ENCODE measurements at places on chromosomes 1 and 21. TPM values are rescaled to one million over a fixed set of nuclear protein-coding genes. Genes with fewer than 3 reads are reported as not detected.

GRCh38 chr1:185681034-185681633, 53.1 kb upstream of the HMCN1 start:
- no peak for DNase-seq

GNAT2 gene
- total RNA-seq = 0.25 TPM

TRIM58 gene
- 0.18 TPM for total RNA-seq

DNA sequence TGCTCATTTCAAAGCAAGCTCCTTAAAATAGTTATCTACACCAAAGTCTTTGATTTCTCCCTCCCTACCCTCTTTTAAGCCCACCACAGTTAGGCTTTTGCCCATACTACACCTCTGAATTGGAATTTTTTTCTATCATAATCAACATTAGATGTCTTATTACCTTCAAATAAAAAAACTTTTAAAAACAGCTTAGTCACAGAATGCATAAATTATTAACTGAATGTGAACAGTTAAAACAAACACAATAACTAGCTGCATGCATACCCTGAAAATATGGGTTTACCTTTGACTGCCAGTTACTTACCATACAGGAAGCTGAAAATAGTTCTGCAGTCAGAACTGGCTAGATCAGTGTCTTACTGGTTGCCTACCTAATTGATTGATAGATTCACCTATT, 210.9 kb downstream of the TGFB2 start:
- no peak for DNase-seq

DNA sequence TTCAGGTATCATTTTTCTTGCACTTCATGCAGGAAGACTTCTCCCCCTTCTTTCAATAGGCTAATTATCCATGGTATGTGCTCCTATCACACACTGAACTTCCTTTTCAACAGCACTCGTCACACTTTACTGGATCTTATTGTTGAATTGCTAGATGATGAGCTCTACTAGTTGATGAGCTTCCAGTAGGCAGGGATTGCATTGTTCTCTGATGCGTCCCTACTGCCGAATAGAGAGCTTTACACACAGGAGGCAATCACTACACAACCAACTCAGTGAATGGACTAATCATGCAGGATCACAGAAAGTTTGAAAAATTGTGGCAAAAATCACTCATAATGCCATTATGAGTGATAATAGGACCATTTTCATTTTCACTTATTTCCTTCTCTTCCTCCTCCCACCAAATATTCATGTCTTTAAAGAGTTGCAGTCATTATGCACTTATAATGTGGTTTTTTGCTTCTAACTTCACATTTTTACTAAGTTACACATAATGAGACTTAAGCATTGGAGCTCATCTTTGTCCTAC, 128.1 kb upstream of the ZNF648 start:
- no peak for DNase-seq

DNA sequence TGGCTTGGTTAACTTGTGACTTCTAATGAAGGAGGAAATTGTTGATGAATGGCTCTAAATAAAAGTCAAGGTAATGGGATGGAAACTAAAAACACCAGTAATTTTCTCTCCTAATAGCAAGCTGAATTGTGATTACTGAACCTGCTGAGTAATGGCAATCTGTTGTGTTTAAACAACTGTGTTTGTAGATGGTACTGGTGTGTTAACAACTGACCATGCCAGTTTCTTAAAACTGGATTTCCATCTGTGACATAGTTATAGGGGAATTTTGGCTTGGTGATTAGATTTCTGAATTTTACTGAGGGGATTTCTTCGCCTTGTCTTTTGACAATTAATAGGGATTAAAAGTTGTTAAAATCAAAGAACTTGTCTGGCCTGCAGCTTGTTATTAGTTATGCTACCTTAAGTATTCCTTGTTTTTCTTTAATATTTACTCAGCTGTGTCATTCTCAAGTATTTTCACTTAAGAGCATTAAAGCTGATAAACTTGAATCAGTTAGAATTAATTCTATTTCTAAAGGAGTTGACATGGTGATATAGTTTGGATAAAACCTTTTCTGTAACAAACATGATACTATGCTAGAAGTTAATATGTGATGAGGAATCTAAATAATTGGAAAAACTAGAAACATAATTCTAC, 7.9 kb upstream of the ERO1B start:
- DNase-seq = no peak

CELA3A gene
- total RNA-seq = 13.4 TPM

KLHDC9 gene
- total RNA-seq = 6.2 TPM

HSF2BP gene
- total RNA-seq = 0.20 TPM

USP33 gene
- total RNA-seq = 23.3 TPM

KCNH1 gene
- 0.08 TPM for total RNA-seq
